ENCODE measurements at places on chromosomes 11 and 22.

- DNase-seq: no peak
These were observed 166.8 kb downstream of the CSNK2A3 start for GRCh38 chr11:11186249-11186648.

DNA sequence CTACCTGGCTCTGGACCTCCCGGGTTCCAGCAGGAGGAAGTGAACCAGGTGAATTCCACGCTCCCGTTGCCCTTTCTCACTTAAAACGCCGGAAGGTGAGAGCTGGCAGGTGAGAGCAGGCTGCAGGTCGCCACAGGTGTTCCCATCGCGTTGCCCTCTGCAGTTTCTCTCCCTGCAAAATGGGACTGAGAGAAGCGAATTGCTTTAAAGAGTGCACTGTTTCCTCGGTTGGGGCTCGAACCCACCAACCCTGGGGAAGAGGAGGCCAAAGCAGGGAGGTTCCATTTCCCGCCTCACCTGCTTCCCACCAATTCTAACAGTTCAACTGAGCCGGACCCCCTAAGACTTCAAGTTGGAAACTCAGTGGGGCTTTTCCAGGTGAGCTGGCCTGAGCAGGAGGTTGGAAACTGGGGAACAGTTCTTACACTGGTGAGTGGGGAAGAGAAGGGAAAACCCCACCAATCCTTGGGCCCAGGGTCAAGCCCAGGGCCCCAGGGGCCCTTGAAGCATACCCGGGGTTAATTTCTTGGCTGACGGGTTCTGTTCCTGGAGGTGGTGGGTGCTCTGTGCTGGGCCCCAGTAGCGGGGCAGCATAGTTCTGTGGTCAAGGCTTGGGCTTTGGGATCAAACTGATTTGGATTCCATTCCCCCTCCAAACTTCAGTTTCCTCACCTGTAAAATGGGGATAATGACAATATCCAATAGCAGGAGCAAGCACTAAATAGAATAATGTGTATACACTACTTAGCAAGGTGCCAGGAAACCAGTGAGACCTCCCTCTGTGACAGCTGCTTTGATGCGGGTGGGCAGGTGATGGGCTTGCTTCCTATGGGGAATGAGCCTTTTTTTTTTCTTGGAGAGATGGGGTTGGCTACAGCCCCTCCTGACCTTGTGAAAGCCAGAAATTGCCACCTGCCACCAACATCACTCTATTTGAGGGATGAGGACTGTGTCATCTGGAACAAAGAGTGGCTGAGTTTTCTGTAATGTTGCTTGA, 788 bp downstream of the CD82 start:
- DNase-seq: peak; percentile 19

DNA sequence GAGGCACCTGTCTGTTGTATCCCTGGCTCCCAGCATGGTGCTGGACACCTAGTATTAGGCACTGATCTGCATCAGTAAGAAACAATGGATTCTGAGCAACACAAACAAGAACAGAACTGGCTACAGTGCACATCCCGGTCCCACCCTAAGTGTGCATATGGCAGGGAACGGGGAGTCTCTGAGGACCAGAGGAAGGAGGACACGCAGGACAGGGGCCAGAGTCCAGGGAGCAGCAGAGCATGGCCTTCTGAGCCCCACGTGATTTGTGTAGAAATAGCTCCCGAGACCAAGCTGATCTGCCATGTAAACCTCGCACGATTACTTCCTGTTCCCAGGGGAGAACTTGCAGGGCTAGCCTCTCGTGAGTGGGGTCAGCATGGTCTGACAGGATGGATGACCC, 12.7 kb upstream of the SNX32 start:
- DNase-seq: no peak

DNA sequence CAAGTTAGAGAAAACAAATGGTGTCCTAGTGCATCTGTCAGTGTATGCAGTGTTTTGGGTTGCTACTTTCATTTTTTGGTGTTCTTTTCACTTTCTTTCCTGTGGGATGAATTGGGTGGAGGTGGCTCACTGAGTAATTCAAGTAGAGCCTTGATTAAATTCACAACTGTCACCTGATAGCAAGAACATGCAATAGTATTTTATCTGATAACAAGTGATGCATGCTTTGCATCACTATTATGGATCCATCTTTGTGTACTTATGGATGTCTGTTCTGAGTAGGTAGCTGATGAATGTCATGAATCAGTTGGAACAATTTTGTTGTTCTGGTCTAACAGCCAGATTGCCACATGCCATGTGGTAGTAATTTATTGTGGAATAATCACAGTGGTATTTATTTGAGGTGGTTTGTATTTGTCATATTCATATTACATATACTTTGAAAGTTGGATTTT, 87.5 kb downstream of the DDX10 start:
- DNase-seq: no peak

DNA sequence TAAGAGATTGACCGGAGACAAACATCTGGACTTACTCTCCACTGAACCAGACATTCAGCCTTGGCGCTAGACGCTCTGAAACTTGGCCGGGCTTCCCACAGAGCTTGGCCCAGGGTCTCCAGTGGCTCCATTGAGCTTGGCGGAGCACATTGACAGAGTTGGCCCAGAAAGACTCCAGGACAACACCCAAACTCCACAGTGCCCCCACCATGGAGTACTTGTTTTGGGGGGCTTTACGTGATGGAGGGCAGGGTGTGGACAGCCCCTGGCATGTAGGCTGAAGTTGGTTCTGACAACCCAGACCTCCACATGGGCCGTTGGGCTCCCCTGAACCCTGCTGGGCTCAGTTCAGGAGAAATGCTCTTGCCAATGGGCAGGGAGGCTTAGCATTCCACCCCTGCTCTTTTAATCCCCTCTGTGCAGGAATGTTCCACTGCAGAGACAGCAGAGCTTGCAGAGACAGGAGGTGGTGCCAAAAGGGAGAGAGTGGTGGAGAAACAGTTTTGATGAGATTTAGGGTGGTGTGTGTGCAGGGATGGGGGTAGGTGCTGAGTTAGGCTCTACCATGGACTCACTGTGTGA, 102.4 kb upstream of the TIMP3 start:
- no peak for DNase-seq

- no peak for DNase-seq
These were observed 33.6 kb downstream of the MACROD1 start for GRCh38 chr11:64132191-64132771.

DNA sequence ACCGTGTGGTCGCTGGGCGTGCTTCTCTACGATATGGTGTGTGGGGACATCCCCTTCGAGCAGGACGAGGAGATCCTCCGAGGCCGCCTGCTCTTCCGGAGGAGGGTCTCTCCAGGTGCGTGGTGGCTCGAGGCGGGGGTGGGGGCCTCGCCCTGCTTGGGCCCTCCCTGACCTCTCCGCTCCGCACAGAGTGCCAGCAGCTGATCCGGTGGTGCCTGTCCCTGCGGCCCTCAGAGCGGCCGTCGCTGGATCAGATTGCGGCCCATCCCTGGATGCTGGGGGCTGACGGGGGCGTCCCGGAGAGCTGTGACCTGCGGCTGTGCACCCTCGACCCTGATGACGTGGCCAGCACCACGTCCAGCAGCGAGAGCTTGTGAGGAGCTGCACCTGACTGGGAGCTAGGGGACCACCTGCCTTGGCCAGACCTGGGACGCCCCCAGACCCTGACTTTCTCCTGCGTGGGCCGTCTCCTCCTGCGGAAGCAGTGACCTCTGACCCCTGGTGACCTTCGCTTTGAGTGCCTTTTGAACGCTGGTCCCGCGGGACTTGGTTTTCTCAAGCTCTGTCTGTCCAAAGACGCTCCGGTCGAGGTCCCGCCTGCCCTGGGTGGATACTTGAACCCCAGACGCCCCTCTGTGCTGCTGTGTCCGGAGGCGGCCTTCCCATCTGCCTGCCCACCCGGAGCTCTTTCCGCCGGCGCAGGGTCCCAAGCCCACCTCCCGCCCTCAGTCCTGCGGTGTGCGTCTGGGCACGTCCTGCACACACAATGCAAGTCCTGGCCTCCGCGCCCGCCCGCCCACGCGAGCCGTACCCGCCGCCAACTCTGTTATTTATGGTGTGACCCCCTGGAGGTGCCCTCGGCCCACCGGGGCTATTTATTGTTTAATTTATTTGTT, 2.4 kb downstream of the PIM3 start:
- no peak for DNase-seq

DNA sequence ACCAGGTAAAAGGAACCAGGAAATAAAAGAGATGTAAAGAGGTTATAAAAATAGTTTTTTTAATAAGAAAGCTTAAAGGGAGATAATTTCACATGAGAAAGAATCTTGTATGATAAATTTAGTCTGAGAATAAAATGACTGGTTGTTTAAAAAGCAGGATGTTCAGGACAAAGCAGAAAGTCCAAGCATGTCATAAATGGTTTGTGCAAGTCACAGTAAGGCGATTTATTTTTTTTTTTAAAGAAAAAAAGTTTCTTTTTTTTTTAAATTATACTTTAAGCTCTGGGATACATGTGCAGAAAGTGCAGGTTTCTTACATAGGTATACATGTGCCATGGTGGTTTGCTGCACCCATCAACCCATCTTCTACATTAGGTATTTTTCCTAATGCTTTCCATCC, 30.8 kb downstream of the GLYATL2 start:
- DNase-seq: no peak

DNA sequence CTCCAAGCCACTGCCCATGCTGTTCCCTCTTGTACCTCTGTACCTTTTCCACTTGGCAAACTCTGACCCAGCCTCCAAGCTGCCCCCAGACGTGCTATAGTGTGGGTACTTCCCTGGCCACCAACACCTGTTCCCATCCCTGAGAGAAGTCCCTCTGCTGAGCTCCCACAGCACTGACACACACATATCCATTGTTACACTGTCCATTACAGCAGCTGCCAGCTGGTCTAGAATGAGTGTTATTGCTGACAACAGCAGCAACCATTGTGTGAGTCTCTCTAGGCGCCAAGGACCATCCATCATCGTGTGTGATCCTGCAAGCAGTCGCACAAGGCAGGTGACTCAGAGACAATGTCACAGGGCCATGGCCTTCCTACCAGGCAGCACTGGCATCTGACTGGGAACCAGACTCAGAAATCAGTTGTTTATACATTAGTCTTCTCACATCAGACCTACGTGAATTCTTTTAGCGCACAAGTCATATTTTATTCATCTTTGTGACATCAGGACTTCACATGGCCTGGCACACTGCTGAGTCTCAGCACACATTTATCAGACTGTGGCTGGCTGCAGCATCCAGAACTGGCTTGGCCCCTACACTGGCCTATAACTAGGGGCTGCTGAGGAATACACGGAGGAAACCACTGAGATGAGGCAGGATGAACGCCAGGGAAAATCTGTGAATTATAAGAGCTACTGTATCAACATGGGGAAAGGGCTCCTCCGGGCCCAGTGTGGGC, 56.4 kb downstream of the SGSM3 start:
- no peak for DNase-seq

DNA sequence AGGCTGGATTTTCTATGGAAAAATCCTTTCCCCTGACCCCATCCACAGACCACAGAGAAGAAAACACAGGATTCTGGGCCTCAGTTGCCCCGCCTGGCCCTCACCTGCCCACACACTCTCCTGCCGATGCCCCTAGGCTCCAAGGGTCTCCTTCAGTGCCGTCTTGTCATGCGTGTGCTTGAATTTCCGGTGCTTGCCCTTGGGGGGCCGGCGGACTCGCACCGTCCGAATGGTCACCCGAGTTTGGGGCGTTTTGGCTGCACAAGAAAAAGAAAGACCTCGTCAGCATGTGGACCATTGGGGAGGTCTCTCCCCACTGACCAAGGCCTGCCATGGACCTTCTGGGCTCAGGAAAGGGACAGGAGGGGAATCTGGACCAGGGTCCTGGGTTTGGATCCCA, 19.2 kb downstream of the PDGFB start:
- no peak for DNase-seq

- DNase-seq: no peak
These were observed 5.3 kb downstream of the NLRP6 start for GRCh38 chr11:283405-284104.

GRCh38 chr11:18745251-18745650, 19.3 kb upstream of the IGSF22 start:
- DNase-seq: no peak

GRCh38 chr11:78427615-78428265, 10.1 kb upstream of the GAB2 start:
- DNase-seq: no peak
